ENCODE measurements at places on chromosomes 4 and X.

- DNase-seq = no peak
Measured at GRCh38 chr4:163493643-163494359, 689 bp upstream of the TMA16 start.

DNA sequence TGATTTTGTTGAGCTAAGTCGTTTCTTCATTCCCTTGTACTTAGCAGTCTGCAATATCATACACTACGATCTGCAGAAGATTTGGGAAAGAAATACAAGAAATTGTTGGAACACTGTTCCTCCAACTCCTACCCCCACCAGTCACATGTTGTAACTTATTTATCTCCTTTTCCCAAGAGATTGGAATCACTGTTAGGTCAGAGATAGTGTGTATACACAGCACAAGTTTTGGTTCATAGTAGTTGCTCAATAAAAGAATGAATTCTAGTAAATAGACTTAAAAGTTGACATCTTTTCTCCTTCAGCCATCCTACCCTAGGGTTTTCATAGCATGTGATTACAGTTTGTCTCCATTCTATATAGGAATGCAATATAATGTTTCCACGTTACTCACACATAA is 68.8 kb downstream of the ARFIP1 start:
- DNase-seq = no peak

GRCh38 chr4:137678796-137679195 is 146.5 kb upstream of the PCDH18 start:
- no peak for DNase-seq

- no peak for DNase-seq
Measured at GRCh38 chr4:18566970-18567799, 545.6 kb upstream of the LCORL start.

- no peak for DNase-seq
Measured at GRCh38 chr4:168569931-168570276, 73.1 kb downstream of the PALLD start.

DNA sequence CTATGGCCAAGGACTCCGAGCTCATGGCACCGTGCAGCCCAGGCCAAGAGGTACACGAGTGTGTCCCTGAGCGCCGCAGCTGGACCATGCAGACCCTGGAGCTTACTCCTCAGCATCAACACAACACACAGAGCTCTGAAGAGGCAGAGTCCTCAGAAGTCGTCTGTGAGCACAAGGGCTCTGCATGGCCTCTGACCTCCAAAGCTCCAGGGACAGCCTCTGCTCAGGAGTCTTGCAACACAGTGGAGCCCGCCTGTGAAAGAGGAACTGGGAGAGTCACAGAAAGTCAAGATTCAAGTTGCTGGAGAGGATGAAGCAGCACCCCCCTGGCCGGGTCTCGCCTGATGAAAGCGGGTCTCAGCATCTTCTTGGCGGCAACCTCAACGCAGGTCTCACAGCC is 2.9 kb downstream of the LRPAP1 start:
- no peak for DNase-seq

- no peak for DNase-seq
Measured at GRCh38 chr4:152609481-152609880, 70.3 kb downstream of the TMEM154 start.

DNA sequence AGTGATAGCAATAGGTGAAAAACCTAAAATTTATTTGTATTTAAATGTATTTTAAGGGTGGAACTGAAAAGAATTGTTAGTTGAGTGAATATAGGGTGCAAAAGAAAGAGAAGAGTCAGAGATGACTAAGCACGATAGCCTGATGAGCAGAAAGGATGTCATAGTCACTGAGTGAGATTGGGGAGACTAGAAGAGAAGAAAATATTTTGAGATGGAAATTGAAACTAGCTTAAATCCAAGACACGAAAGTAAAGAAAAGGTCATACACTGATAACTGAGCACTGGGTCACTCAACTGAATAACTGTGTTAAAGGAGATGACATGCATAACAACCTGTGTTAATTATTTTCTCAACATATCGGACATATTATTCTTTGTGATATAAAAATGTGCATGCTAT is 55.5 kb downstream of the SPANXN4 start:
- DNase-seq = no peak

- no peak for DNase-seq
Measured at GRCh38 chrX:17501746-17502145, 126.7 kb downstream of the NHS start.

DNA sequence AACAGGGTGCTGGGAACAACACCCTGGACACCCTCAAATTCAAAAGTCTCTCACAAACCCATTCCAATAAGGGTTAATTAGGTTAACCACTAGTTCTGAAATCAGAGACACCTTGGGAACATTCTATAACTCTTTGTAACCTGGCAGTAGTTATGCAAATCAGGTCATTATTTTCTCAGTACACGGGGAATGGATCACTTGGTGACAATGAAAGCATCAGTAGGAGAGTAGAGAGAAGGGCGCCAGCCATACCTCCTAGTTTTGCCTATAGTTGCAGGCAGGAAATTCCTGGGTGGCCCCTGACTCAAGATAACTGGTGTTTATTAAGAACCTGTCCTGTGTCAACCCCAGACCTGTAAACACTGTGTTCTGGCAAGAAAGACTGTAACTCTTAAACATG is 2.5 kb downstream of the CCDC110 start:
- DNase-seq = no peak

DNA sequence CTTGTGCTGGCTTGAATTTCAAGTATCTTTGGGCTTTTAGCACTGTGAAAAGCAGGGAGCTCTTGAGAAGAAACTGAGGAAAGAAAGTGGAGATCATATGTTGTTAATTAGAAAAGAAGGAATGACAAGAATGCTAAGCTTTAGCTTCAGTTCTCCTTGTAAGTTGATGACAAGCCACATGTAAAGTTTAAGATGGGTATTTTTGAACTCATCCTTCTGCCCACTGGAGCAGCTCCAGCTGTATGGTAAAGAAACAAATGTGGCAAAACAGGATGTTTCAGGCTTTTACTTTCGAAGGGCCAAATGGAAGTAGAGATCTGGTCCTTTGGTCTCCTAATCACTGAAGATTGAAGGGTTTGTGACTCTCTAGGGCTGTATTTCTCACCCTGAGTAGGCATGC is 137.8 kb downstream of the GUCY2F start:
- no peak for DNase-seq

- DNase-seq = no peak
Measured at GRCh38 chr4:176425035-176425434, 105.3 kb downstream of the SPCS3 start.

GRCh38 chr4:104868958-104869357 is 277.7 kb upstream of the TET2 start:
- no peak for DNase-seq

DNA sequence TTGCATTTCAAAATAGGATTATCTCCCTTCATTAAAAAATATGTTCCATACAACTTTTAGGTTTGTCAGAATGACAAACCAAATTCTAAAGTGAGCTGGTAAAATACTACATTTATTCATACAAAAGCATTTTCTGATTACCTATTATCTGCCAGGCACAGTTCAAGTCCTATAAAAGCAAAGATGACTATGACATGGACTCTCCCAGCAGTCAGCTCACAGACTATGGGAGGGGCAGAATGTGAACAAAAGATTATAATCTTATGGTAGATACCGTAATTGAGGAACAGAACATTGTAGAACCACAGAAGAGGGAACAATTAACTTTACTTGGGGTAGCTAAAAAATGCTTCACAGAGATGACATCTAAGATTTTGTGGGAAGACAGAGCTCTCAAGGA is 12.4 kb downstream of the PAQR3 start:
- no peak for DNase-seq

DNA sequence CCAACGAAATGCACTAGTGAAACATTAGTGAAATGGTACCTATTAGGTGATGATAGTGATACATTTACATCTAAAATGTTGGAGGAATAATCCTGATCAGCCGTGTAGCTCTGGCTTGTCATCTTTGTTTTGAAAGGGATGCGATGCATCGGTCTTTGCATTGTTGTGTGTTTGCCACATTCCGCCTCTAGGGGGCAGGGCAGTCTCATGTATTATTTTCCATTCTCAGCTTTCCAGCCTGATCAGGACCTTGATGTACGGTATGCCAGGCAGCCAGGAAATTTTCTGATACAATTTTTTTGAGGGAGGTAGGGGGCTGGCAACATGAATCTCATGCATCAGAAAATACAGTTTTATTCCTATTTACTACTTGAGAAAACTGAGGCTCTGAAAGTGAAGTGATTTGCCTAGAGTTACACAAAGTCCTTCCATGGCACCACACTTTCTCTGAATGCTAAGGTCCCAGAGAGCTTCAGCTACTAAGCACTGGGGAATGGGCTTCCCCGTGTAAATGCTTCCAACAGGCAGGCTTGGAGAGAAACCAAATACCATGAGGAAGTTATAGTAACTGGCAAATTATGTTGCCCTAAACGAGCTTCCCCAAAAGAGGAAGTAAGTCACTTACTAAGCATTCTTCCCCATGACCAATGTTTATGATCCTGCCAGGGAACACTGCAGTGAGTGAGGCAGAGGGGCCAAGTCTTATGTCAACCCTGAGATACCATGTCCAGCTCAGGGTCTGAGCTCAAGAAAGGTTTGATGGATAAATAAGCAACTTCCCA is 31.8 kb upstream of the IQSEC2 start:
- peak; percentile 64 for DNase-seq

- DNase-seq = no peak
Measured at GRCh38 chrX:153944800-153945150, 332 bp upstream of the RENBP start.

DNA sequence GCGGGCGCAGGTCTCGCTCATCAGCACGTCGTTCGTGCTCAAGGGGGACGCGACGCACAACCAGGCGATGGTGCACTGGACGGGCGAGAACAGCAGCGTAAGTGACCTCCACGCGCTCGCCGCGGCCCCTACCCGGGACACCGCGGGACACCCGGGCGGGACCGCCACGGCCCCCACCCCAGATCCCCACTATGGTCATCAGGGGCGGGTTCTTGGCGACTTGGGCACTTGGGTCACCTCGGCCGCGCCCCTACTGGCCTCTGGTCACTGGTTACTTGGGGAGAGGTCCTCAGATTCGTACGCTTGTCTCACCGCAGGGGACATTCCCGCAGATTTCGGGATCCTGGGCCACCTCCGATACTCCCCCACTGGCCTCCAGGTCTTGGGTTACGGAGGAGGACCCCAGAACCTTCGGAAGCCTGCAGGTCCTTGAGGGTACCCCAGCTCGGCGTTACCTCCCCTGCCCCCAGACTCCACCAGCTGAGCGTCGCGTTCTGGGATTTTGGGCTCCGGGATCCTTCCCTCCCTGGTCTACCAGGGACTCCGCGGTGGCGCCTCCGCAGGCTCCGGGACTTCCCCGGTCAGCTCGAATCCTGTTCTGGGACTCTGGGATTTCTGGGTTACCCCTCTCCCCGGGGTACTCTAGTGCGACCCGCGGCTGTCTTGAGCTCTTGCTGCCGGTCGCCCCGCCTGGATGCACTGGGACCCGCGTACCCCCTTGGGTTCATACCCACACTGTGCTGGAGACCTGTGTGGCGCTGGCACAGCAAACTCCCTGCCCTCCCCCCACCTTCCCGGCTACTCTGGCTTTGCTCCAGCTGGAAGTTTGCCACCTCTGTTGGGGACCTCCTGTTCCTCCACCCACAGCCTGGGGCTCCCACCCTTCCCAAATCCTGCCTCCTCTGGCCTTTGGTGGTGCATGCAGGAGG is 956 bp downstream of the SORCS2 start:
- DNase-seq = no peak

DNA sequence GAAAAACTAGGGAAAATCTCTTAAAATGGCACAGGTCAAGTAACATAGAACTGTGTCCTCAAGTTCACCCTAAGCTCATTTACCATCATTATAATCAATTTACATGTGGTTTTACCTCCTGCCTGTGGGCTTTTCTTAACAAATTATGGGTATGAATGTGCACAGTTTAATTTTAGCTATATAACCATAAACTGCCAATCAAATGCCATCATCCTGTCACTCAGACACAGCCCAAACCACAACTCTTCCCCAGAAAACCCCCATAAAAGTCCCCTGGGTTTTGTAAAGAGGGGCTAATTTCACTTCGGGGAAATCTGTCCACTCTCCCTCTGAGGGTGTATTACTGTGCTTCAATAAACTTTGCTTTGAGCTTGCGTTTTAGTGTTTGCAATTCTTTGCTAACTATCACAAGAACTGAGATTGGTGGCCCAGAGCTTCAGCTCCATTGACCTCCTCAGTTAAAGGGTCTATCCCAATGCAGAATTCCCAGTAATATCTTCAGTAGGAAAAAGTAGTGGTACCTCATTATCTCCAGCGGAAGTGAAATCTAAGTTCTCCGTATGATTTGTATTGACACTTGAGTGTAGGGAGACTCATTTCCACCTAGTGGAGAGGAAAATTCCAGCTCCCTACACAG is 394.6 kb downstream of the SPOCK3 start:
- DNase-seq = no peak

- peak; percentile 85 for DNase-seq
Measured at GRCh38 chr4:37715889-37716402, 29.8 kb upstream of the RELL1 start.

- DNase-seq = no peak
Measured at GRCh38 chrX:12898073-12898472, 8.3 kb upstream of the TLR8 start.

DNA sequence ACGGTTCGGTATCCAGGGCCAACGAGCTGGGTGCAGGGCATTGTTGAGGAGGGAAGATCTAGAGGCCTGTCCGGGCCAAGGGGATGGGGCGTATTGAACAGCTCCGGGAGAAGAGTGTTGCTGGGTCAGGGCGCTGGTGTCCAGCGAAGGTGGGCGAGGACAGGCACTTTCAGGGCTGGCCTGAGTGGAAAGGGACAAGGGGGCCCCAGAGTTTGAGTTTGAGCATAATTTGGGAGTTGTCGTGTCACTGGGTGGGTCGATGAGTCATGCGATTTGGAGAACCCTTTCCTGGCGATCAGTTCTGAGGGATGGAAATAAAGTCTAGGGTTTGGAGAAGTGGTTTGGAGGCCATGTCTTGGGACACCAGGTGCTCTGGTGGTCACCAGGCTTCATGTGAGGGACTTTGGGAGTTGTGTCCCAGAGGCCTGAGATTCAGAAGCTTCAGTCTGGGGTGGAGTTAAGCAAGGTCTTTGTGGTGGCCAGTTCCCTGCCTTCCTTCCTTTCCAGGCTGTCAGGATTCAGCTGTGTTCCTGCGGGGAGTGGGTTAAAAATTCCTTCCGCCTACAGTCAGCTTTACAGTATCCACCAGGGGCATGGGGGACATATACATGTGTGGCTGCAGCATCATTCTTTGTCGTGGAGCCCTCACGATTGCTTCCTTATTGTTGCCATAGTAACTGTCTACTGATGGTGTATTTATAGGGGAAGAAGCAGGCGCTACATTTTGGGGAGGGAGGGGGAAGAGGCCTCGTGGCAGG is 504 bp downstream of the PRRG3 start:
- DNase-seq = no peak

DNA sequence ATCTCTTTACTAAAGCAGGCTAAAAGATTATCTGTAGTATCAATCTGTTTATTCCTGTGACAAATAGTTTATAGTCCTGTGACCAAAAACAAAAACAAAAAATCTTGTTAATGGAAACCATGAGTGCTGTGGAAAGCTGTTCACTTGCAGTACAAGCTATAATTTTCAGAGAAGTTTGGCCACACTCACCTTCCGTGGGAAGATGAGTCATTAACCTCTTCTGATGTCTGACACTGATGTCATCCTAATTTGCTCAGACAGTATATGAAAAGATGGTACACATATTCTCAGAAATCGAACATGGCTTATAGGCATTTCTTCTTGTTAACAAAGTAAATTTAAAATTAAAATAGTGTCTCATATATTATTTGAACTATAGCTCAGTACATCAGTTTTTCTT is 19.9 kb upstream of the ENPP6 start:
- DNase-seq = peak; percentile 81
